ENCODE measurements at places on chromosomes 4 and X.
A peak's percentile ranks its signal among the peaks of the same experiment; 100 is the strongest.

- DNase-seq: no peak
Observed at GRCh38 chr4:32744211-32744610, 2024.0 kb downstream of the PCDH7 start.

GRCh38 chrX:103183912-103184311, 31.0 kb upstream of the BEX4 start:
- DNase-seq: no peak

- no peak for DNase-seq
Observed at GRCh38 chr4:157115613-157116335, 39.8 kb downstream of the GLRB start.

GRCh38 chrX:153750127-153750774, 13.8 kb upstream of the PLXNB3 start:
- DNase-seq: no peak

- no peak for DNase-seq
Observed at GRCh38 chr4:83124111-83124780, 9.7 kb upstream of the PLAC8 start.

DNA sequence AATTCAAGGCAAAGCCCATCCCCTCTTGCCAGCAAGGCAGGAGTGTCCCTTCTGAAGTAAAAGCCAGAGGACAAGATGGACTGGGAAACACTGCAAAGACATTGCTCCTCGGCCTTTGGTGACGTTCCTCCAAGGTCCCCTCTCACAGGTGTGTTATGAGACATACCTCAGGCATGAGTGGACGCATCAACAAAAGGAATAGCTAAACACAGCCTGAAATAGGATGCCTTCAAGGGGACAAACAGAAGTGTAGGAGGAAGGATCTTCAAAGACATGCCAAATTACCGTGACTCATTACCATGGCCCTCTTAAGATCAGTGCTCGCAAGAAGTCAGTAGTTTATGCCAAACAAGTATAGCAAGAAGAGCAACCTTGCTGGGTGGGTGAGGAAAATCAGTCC, 6.0 kb upstream of the IDS start:
- DNase-seq: no peak

DNA sequence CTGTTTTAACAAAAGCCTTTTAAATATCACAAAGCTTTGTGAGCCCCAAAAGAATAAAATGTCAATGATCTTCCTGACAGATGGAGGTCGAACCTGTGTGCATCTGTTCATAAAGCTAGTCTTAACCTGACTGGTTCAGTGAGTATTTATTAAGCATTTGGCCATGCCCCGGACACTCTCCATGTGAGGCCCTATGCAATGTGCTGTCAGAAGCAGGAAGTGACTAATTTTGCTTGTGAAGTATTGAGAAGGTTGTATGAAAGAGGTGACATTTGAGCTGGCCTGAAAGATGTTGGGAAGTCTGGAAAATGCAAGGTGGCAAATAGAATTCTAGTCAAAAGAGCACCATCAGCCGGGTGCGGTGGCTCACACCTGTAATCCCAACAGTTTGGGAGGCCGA, 171.4 kb downstream of the MSL3 start:
- DNase-seq: no peak

DNA sequence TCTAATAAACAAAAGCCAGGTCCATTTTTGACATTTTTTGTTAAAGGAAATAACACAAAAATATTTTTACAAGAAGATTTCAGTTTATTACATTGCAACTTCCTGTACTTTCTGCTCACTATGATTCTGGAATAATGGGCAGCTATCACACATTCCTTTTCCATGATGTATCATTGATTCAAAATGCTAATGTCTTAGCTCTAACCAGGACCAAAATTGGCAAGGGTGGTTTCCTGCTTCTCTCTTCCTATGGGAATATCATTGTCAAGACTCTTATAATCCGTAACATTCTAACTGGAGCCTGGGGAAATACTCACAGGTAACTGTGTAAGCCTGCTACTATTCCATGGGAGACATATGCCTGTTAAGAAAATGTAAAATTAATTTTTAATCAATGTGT, 218.6 kb downstream of the DCAF12L2 start:
- DNase-seq: no peak

GRCh38 chrX:131821945-131822622, 201.0 kb upstream of the STK26 start:
- peak; percentile 49 for DNase-seq

DNA sequence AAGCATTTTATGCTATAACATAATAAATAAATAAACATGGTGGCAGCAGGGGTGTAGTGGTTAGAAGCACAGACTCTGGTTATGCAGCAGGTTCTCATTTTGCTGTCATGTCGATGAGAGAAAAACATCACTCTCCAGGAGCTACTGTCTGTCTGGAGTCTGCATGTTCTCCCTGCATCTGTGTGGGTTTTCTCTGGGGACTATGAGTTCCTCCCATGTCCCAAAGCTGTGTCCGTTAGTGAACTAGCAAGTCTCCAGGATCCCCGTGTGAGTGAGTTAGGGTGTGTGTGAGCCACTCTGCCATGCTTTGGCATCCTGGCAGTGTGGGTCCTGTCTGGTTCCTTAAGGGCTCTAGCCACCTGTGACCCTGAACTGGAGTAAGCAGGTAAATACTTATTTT, 585.6 kb upstream of the AGA start:
- no peak for DNase-seq

DNA sequence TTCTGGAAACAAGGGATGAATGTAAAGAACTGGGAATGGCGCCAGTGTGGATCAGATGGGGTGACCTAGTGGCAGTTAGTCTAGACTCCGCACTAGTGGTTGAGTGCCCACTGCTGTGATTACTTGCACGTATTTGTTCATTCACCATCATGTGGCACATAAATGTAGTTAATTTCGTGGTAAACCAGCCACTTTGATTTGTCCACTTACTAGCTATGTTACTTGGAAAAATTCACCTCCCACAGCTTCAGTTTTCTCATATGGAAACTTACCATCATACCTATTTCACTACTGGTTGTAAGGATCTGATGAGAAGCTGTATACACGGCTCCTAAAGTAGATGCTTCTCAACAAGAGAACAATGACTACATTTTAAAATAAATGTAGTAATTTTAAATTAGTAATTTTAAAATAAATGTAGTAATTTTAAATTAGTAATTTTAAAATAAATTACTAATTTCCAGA, 394 bp upstream of the DYNLT3 start:
- no peak for DNase-seq

DNA sequence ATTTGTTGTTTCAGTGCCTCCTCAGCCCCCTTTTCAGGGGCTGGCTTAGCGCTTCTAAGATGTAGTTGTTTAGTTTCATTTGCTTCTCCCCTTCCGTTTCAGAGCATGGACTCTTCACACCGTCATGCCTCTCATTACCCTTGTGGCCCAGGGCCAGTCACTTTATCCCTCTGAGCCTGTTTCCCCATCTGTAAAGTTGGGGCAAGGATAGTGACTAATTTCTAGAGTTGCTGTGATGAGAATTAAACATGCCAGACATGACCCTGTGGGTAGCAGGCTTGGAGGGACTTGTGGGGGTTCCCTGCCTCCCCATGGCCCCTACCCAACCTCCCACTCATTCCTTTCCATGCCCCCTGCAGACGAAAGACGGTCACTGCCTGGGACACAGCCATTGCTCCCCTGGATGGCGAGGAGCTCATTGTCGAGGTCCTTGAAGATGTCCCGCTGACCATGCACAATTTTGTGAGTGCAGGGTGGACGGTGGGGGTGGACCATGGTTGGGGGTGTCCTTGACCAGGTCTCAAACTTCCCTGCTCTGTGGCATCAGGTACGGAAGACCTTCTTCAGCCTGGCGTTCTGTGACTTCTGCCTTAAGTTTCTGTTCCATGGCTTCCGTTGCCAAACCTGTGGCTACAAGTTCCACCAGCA, 3.6 kb downstream of the ARAF start:
- DNase-seq: no peak

DNA sequence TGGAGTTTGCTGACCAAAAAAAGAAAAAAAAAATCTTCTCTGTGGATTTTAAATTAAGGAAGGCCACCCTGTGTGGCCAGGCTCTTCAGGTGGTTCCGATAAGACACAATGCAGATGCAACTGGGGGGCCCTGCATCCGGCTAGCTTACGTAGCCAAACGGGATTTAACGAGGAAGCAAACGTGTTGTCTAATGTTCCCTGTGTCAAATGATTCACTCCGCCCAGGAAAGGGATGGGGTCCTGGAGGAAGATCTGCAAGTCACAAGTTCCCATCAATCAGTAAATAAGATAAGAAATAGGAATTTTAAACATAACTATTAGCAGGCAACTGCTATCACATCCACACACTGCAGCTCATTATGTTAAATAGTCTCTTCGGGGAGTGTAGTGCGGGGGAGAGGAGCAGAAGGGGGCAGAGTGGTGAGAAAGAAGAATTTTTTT, 216.4 kb upstream of the GYPA start:
- no peak for DNase-seq

DNA sequence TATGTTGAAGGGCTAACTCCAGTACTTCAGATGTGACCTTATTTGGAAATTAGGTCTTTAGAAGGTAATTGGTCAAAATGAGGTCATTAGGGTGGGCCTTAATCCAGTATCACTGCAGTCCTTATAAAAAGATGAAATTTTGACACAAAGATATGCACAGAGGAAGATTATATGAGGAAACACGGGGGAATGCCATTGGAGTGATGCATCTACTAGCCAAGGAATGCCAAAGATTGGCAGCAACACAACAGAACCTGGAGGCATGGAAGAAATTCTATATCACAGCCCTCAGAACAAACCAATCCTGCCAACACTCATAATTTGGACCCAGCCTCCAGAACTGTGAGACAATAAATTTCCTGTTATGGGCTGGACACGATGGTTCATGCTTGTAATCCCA, 17.6 kb downstream of the TRIM61 start:
- no peak for DNase-seq

- no peak for DNase-seq
Observed at GRCh38 chr4:11014199-11014598, 329.6 kb upstream of the CLNK start.

GRCh38 chr4:152951348-152951747, 15.2 kb downstream of the FHDC1 start:
- no peak for DNase-seq

DNA sequence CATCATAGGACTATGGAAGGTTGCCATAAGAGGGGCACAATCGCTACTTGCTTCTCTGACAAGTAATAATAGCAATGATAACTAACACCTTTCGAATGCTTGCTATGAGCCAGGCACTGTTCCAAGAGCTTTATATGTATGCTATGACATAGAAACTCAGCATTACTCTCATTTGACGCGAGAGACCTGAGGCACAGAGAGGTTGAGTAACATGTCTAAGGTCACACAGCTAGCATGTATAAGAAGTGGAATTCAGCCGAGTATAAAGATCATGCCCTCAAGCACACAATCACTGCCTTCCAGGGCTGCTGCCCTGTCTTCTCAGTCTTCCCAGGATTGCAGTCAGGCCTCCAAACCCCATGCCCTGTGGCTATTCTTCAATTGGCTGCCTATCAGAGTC, 19.5 kb downstream of the PJA1 start:
- no peak for DNase-seq

DNA sequence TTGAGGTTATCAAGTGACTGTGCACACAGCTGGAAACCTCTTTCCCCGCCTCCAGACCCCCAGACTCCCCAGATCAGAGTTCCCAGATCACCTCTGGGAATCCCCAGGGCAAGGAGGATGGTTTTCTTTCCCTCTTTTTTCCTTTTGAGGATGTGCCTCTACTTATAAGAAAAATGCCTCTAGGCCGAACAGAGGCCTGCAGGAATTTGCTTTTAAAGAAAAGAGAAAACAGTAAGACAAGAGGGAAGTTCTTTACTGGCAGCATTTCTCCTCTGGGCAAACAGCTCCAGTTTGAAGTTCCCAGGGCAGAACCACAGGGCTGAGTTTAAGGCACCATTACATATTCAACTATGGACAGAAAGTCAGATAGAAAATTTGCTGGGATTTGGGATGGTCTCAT, 837.9 kb upstream of the LCORL start:
- no peak for DNase-seq

DNA sequence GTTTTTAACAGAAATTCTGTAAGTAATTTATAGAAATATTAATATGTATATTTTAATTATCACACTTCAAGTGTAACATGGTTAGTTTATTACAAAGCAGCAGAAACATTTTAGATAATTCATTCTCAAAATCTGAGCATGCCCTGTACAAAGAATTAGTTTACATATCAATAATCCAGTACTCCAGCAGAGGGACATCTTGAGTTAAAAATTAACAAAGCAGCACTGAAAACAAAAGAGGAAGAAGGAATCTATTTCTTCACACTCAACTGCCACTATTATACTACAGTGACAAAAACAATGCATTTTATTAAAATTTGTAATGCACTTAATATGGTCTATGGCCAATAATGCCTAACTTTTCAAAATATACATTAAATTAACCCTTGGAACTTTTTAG, 179.1 kb upstream of the KLHL4 start:
- DNase-seq: no peak

DNA sequence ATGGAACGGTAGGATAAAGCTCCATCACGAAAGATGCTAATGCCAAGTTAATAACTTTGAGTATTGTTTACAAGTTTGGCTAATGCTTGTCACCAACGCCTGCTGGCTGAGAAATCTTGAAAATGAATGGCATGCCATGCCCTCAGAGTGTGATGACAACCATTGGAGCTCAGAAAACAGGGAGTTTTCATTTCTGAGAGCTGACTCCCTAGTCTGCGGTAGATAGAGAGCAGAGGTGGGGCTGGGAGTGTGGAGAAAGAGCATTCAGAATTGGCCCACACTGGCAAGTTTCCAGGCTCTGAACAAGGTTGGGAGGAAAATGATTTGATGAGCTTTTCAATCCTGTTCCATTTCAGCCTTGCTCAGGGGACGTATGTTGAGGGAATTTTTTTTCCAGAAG, 183.9 kb downstream of the CPEB2 start:
- DNase-seq: no peak

DNA sequence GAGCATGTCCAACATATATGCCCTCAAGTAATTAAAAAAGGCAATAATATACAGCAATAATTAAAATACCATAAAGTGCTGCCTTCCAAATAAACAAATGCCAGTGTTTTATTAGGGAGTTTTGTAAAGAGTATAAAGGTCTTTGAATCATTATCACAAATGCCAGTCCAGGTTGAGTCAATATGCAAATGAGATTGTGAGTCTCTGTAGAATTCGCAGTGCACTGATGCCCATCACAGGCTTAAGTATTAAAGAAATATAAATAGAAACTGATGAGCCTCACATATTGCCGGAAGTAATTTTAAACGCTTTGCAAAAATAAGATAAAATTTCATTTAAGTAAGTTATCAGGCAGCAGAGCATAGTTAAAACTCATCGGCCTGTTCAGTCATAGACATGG, 205.0 kb upstream of the TECRL start:
- no peak for DNase-seq

- DNase-seq: no peak
Observed at GRCh38 chr4:106104276-106104675, 209.0 kb downstream of the NPNT start.

GRCh38 chr4:39814403-39815185, 116.7 kb downstream of the UBE2K start:
- DNase-seq: no peak

GRCh38 chr4:7186031-7186430, 6.3 kb upstream of the SORCS2 start:
- DNase-seq: no peak

- no peak for DNase-seq
Observed at GRCh38 chr4:123116412-123116811, 194.0 kb upstream of the NUDT6 start.

All from stimulated activated CD8-positive, alpha-beta memory T cell treated with anti-CD3 and anti-CD28 coated beads, Interleukin-4, amount 100 ng/mL, for 24 hours (primary cell).